ENCODE measurements at places on chromosomes 12 and 14.

GRCh38 chr14:32559590-32559989, 230.5 kb downstream of the AKAP6 start:
- no peak for DNase-seq

- DNase-seq = peak; percentile 64
These were observed 56.1 kb upstream of the DYRK2 start for GRCh38 chr12:67592228-67593011.

GRCh38 chr12:68932128-68932960, 627 bp downstream of the CPM start:
- no peak for DNase-seq

DNA sequence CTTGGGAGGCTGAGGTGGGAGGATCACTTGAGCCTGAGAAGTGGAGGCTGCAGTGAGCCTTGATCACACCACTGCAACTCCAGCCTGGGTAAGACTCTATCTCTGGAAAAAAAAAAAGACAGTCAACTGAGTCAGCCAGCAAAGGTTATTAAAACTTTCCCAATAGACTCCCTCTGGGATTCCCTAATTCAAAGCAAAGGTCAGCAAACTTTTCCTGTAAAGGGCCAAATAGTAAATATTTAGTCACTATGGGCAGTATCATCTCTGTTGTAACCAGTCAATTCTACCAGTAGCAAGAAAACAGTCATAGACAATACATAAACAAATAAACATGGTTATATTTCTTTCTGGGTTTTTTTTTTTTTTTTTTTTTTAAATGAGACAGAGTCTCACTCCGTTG, 122.5 kb downstream of the IPO8 start:
- no peak for DNase-seq

- DNase-seq = no peak
These were observed 163.9 kb upstream of the FRMD6 start for GRCh38 chr14:51487848-51488247.

DNA sequence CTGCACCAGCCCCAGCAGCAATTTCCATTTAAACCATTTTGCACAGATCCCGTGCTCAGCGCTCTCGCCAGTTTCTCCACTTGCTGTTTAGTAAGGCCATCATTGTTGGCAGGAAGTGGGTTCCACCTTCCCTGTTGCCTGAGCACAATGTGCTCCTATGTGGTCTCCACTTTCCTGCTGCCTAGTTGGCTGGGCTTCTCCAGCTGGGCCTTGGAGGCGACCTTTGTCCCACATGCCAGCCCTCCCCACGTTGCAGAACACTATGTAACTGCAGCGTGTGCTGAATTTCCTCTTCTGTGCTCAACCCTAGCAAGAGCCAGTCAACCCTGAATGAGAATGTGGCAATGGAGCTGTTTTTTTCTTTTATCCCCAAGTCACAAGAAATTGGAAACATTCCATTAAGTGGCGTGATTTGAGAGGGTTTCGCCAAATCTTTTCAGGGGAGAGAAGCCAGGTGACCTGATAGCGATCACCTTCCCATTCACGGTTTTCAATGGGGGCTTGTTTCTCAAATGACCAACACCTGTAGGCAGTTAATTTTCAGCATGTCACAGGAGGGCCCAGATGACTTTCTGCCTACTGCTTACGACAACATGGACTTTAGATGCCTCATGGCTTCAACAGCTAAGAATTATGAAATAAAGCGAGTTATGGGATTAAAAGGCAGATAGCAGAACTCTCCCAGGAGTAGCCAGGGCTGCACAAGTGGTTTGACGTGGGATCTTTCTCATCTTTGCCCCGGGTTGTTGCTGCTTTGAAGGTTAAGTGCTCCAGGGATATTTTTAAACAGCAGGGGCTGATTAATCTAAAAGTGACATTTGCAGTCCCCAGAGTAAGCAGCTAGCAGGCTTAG, at the start of gene ACACB:
Gene ACACB (plus strand): TSS at position 830 of the 853 bp plus-strand sequence. CDS start 22,819 bp downstream, outside the sequence.
- DNase-seq = no peak

DNA sequence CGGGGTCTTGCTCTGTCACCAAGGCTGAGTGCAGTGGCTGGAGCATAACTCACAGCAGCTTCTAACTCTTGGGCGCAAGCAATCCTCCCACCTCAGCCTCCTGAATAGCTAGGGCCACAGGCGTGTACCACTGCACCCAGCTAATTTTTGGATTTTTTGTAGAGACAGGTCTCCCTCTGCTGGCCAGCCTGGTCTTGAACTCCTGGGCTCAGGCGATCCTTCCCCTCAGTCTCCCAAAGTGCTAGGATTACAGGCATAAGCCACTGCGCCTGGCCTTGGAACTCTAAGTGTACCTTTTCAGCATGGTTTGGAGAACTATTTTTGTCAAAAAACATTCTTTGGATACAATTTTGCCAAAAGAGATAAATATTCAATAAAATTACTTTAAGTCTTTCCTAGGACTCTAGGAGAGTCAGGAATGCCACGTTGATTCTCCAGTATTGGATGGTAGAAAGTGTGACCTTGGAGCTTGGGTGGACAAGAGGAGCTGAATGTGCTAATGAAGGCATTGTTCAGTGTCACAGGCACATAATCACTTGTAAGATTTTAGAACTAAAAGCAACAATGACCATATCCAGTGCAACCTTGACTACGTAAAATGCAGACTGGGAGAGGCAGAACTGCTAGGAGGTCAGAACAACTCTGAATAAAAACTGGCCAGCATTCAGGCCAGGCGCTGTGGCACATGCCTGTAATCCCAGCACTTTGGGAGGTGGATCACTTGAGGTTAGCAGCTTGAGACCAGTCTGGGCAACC, 2.8 kb downstream of the SRSF9 start:
- no peak for DNase-seq
